ENCODE measurements at places on chromosomes 7 and 10.
A peak's percentile ranks its signal among the peaks of the same experiment; 100 is the strongest.

DNA sequence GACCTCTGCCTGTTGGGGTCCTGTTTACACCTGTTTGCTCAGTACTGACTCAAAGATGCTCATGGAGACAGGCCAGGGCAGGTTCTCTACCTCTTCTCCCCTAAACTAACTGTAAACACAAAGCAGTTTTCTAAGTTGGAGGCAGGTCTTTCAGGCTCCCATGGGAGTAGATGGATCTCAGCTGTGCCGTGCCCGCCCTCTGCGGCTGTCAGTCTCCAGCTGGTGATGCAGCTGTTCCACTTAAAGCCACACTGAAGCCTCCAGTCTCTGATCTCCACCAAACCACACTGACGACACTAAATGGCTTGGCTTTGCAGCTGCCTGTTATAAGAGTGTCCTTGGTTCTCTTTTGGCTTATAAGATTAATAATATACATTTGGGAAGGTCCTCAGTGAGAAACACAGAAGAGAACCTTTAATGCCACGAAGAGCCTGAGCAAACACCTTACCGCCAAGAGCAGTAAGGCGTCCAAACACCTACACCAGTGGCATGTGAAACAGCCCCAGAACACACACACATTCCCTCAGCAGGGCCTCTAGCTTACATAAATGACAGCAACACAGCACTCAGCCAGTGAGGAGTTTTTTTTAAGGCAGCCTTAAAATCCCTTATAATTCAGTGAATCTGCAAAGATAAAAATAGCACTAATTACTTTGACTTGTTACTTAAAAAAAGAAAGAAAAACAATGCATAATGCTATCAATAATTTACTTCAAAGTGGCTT, 60.4 kb upstream of the KCNIP2 start:
- DNase-seq: no peak

- no peak for DNase-seq
Observed at GRCh38 chr7:40733578-40733977, 598.8 kb downstream of the SUGCT start.

DNA sequence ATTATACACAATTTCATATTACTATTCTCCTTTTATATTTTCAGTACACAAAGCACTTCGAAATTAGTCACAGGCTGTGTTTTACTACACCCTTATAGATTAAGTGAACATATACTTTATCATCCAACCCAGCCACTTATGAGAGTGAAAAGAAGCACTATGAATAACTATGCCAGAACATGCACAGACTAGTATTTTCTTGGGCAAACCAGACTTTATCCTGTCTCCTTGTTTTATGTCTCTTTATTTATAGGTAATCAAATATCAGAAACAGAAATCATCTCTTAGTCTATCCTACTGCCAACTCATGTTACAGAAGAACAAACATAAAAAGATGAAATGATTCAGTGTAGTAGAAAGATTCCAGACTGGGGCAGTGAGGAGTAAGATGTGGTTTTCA, 171.8 kb downstream of the GRM3 start:
- no peak for DNase-seq

GRCh38 chr7:87147500-87147899, 4.8 kb upstream of the DMTF1 start:
- DNase-seq: no peak

DNA sequence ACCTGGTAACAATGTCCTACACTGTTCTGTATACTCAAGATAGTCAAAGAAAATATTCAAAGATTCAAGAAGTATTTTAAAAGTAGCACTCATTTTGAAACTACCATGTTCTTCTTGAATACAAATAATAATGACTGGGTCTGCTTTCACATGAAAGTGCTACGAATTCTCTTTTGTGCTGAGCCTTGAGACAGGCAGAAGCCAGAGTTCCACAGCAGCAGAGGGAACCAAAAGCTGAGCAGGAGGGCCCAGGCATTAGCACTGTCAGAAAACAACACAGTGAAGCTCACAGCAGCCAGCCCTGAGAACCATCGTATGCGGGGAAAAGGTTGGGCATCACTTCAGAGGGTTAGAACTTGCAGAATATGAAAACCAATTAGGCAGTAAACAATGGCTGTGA, 38.9 kb downstream of the ANKMY2 start:
- DNase-seq: no peak

GRCh38 chr7:30838008-30838407, 66.8 kb downstream of the MINDY4 start:
- DNase-seq: no peak

DNA sequence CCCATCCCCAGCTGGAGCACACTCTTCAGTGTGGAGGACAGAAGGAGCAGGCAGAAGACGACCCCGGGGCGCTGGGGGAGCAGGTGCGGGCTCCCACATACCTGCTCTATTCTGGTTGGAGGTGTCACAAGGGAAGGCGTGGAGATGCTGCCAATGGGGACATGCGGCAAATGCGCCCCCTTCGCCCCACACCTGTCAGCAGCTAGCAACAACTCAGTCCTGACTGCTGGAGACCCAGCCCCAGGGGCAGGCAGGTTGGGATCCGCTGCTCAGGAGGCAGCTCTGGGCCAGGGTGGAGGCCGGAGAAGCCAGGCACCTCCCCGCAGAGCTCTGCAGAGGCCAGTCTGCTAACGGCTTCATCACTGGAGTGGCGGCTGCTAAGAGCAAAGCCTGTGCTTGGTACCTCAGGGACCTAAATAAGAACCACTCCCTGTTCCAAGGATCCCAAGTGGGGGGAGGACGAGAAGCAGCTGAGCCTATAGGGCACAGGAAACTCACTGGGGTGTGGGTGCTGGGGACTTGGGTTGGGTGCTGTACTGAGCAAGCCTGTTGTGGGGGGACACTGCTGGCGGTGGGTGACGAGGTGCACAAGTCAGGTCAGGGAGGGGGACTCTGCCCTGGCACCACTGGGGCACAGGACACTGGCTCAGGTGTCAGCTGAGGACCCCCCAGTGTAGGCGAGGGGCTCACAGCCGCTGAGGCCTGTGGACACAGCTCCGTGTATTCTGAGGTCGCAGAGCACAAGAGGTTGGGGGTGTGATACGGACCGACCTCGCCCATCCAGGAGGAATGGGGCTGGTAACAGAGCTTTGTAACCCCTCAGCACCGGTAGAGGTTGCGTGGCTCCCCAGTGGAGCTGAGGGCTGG, 19.2 kb upstream of the GPR146 start:
- no peak for DNase-seq

- no peak for DNase-seq
Observed at GRCh38 chr7:117807676-117808075, 65.6 kb downstream of the CTTNBP2 start.

DNA sequence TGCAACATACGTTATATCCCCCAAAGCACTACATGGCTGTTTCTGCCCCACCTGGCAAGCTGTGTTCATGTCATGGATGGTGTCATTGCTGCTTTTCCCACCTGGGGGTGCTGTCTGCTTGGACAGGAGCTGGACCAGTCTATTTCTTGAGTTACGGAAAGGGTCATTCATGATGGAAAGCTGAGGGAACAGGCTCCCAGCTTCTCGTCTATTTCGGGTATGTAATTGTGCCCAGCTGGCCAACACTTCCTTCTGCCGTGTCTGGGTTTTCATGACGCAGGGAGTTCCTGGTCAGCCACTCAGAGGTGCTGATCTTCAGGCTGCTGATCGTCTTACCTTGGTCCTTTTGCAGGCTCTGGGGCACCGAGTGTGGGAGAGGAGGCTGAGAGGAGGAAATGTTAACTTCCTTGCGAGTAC, 8.6 kb downstream of the BTBD16 start:
- no peak for DNase-seq

DNA sequence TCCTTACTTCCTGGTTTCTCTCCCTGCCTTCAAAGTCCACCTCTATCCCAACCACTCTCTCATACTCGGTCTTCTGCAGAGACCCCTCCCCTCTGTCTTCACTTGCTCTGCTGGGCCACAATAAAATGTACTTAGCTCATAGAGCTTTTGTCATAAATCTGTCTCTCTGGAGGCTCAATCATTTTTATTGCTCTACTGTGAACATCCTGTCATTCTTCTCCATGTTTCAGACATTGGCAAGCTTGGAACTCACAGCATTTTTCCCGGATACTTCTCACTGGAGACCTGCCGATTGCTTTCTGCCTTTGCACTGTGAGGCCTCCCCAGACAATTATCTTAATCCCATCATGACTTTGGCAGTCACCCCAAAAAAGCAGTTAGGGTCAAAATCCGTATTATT, 192.3 kb upstream of the ZMIZ1 start:
- no peak for DNase-seq

DNA sequence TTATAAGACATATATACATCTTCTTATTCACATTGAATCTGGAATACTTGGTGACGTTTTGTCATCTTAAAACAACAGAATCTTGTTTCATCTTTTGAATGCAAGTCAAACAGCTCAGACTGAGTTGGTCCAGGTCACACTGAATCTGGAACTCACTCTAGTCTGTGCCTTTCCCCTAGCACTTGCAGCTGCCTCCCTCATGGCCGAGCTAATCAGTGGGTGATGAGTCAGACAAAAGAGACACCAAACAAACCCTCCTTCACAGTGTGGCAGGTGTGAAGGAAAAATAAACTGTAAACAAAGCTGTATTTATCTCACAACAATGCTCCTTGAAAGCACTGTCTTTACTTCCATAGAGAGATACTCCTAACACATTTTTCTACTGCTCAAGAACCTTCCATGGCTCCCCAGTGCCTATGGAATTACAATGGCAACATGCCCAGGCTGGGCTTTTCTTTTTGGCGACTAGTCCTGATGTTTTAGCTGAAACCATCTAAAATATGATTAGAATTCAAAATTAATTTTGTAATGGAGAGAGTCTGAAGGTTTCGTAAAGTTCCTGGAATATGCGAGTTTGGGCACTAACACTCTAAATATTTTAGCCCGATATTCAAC, 140.0 kb downstream of the ZNF365 start:
- DNase-seq: no peak

DNA sequence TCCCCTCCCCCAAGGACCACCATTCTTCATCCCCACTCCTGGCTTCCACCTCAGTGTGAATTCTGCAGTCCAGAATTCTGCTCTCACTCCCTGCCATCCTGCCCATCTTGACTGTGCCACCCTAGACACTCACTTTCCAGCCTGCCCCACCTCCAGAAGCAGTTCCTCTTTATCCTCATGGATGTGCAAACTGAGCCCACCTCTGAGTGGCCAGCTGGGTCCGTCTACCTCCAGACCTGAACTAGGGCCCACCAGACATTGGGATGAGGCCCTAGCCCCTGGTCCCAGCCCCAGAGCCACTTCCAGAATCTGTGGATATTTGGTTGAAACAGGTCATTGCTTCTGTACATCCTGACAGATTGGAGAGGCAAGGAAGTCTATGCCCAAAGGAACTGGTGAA, 58.5 kb downstream of the GRID1 start:
- DNase-seq: no peak

DNA sequence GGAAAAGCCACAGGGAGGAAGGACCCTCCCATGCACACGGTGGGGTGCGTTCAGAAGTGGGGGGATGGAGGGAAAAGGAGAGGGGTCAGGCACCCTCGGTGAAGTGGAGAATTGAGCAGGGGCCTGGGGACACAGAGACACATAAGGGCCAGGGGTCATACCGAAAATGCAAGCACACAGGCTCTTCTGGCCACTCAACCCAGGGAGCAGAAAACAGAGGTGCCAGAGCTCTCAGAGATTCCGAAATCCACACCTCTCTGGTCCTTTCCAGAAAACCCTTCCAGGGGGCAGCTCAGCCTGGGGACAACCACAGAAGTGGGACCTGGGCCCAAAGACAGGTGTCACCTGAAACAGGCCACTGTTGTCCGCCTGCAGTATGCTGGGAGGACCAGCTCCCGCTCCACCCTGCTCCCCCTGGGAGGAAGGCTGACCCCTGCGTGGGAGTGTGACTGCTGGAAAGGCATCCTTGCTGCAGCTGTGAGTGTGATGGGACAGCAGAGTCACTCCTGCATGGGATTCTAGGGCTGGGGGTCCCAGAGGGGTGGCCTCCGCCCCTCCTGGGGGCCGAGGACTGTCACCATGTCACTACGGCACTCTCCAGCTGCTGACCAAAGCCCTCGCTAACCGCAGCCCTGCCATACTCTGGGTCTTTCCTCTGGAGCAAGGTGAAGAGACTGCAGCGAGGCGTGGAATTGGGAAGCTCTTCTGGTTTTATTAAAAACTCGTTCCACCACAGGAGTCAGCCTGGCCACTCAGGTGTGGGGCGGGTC, 63.1 kb downstream of the TMEM209 start:
- DNase-seq: no peak

DNA sequence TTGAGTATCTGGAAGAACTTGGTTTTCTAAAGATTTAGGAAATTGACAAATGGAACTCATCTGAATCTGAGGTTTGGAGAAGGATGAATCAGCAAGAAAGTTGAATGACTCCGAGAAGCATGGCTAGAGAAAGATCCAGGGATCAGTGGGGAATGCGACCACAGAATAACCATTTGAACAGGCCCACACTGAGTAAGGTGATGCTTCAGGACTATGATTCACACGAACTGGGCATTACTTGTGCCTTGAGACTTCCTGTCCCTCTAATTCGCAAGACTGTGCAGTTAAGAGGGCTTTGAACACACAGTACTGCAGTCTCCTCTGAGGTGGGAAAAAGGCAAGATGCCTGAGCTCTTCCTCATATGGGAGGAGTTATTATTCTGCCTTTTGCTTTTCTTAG, 395.5 kb upstream of the POM121L12 start:
- DNase-seq: no peak

- DNase-seq: no peak
Observed at GRCh38 chr7:26841003-26841739, 23.2 kb downstream of the SKAP2 start.

GRCh38 chr10:95268438-95268837, 22.4 kb downstream of the PDLIM1 start:
- DNase-seq: peak; percentile 26

- no peak for DNase-seq
Observed at GRCh38 chr10:7317786-7318446, 92.9 kb downstream of the SFMBT2 start.

GRCh38 chr7:80253653-80254052, 119.0 kb downstream of the GNAI1 start:
- no peak for DNase-seq

DNA sequence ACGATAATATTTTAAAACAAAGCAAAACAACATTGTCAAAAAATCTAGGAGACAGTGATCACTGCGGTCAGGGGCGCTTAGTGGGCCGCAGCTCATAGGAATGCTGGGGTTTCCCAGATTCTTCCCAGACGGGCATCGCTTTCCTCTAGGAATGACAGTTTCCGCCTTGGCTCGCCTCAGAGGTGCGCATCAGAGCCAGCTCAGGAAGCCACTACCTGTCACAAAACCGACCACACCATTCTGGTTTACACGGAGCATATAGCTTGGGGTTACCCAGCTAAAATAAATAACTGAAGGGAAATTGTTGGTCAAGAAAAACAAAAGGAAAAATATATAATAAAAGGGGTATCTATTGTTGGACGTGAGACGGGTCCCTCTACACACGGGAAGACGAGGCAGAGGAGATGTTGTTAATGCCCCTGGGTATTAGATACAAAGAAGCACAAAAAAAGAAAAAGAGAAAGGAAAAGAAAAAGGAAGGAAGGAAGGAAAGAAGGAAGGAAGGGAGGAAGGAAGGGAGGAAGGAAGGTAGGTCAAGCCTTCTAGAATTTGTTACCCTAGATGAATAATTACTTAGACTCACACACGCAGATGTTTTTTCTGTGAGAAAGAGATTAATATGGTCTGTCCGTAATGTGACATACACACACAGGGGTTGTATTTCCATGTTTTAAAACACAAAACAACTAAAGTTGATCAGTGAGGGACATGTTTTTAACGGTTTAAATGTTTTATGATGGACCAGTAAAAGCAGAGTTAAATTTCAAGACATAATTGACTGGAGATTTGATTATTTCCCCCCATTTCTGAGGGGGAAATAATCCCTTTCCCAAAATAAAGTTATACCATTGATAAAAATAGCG, 292.4 kb upstream of the NFE2L3 start:
- no peak for DNase-seq

- no peak for DNase-seq
Observed at GRCh38 chr10:69303632-69304051, 25.3 kb downstream of the HK1 start.

- peak; percentile 75 for DNase-seq
Observed at GRCh38 chr7:111756687-111757178, 194.4 kb upstream of the IMMP2L start.

All from ovary (tissue), 10 donors.